Naive thymus-derived CD4-positive, alpha-beta T cell (primary cell): ENCODE measurements at places on chromosomes 2 and 18. TPM values are rescaled to one million over a fixed set of nuclear protein-coding genes. Genes with fewer than 3 reads are reported as not detected.

DNA sequence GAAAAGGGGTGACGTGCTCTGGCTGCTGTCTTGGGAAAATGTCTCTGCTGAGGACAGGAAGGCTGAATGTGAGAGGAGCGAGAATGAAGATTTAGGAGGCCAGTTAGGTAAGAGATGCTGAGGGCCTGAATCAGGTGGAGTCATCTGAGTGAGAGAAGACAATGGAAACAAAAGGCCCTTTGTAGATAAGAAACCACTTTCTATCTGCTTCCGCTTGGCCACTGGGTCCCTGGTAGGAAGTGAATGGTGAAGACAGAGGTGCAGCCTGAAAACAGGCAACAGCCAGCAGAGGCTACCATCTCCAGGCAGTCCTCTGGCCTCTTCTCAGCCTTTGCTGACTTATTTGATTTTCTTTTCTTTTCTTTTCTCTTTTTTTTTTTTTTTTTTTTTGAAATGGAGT lies 374.0 kb upstream of the SLC14A2 start:
- DNase-seq, result no peak

DNA sequence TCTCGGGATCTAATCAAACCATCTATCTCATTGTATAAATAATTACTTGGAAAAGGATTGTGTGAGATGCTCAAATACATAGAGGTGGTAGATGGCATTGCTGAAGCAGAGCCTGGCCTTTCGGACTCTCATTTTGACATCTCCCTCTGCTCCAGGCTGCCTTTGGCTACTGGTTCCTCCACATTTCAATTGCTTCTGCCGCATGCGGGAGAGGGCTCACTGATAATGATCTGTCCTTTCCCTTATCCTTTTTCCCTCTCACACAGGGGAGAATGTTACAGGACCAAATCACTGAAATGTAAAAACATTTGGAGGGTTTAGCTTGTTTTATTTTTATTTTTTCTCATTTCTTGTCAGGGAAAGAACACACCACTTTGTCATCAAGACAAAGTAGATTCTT lies 380.6 kb upstream of the UBE2E3 start:
- no peak for DNase-seq

DUSP11 gene
- 32.9 and 34.4 TPM in 2 replicates for total RNA-seq

- DNase-seq, result peak; percentile 92
These were observed 919 bp upstream of the PCBP1 start for GRCh38 chr2:70086278-70086837.

GRCh38 chr18:71114550-71115210 lies 825.8 kb downstream of the SOCS6 start:
- DNase-seq, result no peak

DNA sequence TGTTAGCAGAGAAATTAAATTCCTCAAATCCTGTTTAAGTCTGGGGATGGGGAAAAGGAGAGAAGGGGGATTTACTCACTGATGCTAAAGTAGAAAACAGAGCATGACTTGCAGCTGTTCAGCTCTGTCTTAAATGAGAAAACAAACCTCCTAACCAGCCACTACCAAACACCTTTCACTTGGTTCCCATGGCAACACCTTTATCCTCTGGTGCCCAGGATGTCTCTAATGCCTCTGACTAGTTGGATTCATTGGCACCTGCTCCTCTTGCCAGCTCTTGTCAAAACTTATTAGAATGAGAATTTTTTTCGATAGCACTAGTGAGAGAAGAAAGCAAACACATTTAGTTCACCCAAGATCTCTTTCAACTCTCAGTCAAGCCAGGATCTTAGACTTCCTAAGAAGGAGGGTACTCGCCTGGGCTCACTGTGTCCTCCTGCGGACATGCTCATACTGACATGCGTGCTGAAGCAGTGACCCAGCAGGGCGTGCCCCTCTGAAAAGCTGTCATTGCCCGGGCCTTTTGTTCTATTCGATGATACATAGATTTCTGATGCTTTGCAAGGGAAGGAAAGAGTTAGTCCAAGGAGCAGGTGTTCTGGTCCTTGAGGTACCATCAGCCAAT lies 656.0 kb upstream of the CELF4 start:
- DNase-seq, result no peak

- DNase-seq, result no peak
These were observed 23.6 kb downstream of the SUCLG1 start for GRCh38 chr2:84435345-84436025.

LPIN2 gene
- total RNA-seq, result 131 and 133 TPM in 2 replicates

CNDP1 gene
- not detected for total RNA-seq

GRCh38 chr18:45785134-45785533 lies 40.3 kb upstream of the SIGLEC15 start:
- no peak for DNase-seq

DNA sequence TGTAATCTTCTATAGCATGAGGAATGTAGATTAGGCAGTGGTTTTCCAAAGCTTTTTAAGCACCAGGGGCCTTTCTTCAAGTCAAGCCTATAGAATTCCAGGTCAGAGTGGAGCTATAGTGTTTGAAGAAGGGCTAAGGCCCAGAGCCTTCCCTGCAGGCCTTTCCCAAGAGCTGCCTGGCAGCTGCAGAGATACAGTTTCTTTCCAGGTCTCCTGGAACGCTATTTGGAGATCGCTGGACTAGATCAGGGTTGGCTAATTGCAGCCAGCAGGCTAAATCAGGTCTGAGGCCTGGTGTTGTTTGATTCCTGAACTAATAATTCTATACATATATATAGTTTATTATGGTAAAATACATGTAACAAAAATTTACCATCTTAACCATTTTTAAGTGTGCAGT lies 319.0 kb upstream of the SPRED2 start:
- no peak for DNase-seq

- DNase-seq, result no peak
These were observed 36.7 kb upstream of the PAPOLG start for GRCh38 chr2:60719331-60719730.

VSNL1 gene
- total RNA-seq, result not detected

- no peak for DNase-seq
These were observed 146.4 kb downstream of the MBD5 start for GRCh38 chr2:148167241-148167766.

RAB6C gene
- not detected for total RNA-seq

GRCh38 chr2:219017201-219017931 lies 23.9 kb downstream of the CFAP65 start:
- DNase-seq, result no peak
